ENCODE measurements at places on chromosomes 3 and 15.

- DNase-seq: no peak
Measured at GRCh38 chr3:117995842-117996437, 1038.7 kb downstream of the IGSF11 start.

GRCh38 chr15:71201477-71201876 lies 86.2 kb downstream of the THSD4 start:
- DNase-seq: no peak

DNA sequence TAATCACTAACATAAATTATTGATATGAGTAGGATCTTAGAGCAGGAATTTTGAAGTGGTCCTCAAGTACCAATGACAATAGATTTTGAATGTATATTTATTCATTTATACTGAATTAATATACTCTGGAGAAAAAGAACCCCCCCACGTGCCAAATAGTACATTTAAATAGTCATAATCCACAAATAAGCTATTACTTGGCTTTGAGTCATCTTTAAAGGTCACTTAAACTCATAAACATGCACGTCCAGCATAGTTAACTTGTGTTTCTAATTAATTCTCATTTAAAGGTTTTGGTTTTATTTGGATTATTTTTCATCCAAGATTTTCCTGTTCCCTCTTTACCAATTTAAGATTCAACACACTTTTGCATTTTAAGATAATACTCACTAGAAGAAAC lies 35.1 kb downstream of the FGF7 start:
- no peak for DNase-seq

GRCh38 chr3:79285380-79285779 lies 482.4 kb downstream of the ROBO1 start:
- no peak for DNase-seq

DNA sequence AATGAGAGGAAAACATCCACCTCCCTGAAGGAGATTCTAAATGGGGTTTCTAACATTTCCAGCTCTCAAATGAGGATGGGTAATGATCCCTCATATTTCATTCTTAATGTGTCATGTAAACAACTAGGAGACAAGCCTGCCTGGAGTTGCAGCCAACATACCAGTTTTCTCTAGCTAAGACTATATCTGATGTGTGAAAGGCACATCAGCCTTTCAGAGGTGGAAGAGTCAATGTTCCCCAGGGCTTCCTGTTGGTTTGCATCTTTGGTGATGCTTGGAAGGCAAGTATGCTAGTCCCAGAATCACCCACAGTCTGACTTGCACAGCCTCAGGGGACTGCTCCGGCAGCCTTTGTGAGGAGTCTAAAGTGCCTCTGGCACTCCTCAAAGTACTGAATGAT lies 921.2 kb downstream of the SQOR start:
- no peak for DNase-seq

DNA sequence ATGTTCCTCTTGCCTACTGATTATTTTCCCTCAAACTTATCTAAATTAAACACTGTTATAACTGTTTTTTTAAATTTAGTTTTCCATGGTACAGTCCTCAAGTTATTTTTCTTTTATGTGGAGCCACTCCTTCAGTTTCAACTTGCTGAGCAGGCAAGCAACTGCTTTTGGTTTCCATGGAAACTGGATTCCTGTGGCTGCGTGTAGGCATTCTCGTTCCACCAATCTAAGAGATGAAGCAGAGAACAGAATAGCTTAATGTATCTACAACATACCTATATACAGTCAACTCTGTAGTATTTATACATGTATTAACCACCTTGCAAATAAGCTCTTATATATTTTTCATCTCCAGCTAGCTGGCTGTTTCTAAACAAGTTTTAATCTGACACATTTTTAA lies 25.8 kb upstream of the ANXA2 start:
- DNase-seq: no peak

GRCh38 chr3:37912052-37912733 lies 50.5 kb downstream of the CTDSPL start:
- DNase-seq: no peak

DNA sequence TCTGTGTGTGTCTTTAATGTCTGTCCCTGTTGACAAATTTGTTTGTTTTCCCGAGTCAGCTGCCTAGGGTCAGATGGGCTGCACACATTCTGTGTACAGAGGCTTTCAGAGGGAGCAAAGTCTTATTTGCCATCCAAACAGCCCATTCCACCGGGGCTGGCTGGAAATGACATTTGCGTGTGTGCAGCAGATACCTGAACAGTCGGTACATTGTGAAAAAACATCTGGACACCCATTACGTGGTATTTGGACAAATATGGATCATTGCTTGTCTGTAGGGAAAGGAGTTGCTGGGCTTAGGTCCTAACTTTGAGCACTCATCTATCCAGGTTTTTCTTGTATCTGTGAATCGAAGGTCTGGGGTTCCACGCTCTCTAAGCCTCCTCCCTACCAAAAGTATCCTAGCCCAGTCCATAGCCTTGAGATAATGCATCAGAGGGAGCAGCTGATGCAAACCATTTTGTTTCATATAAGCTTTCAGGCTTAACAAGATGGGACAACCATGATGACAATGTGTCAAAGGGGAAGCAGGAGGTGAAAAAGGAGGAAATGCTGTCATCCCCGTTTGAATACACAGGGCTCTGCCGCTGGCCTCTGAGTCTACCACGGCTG lies 22.2 kb upstream of the CMTM8 start:
- DNase-seq: no peak

DNA sequence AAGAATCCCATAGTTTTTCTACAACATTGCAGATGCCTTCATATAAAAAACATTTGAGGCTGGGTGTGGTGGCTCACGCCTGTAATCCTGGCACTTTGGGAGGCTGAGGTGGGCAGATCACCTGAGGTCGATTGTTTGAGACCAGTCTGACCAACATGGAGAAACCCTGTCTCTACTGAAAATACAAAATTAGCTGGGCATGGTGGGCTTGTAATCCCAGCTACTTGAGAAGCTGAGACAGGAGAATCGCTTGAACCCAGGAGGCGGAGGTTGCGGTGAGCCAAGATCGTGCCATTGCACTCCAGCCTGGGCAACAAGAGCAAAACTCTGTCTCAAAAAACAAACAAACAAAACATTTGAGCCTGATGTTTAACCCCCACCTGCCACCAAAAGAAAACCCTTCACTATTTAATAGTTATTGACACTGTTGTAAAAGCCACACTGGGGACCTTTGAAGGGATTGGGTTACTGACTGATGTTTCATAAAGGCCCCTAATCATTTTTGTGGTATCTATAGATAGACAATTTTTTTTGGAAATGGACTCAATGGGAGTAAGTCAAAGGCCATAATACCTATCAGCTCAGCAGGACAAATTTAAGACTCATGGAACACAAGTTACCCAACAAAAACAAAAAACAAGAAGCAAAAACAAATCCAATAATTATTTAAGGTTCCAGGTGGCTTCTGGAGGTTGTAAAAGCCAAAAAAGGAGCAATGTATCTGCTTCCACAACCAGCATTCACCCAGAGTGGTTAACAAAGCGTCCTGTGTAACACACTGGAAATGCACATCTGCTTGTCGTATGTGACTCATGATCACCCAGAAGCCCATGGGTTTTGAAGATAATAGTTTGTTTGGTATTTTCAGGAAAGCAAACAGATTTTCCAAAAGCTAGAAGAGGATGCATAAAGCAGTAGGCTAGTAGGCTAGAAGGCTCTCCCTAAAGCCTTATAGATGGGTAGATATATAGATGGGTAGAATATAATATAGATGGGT lies 41.2 kb downstream of the CDCP1 start:
- DNase-seq: no peak

- no peak for DNase-seq
Measured at GRCh38 chr3:43676441-43676840, 14.3 kb upstream of the ABHD5 start.

DNA sequence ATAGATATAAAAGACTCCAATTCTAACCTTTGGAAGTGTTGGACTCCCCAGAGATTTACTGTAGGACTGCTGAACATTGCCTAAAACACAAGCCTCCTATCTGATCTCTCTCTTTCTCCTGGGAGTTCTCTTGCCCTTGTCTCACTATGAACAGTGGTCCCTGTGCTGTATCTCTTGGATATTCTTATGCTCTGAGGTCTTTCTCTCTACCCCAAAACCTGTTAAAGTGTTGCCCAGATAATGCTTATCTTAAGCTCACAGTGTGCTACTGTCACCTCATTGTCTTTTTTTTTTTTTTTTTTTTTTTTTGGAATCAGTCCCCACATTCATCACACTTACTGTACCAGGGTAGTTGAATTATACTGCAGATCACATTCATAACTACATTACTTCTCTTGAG lies 131.0 kb upstream of the CBLB start:
- DNase-seq: no peak

GRCh38 chr3:84307339-84307738 lies 651.5 kb upstream of the CADM2 start:
- DNase-seq: no peak

DNA sequence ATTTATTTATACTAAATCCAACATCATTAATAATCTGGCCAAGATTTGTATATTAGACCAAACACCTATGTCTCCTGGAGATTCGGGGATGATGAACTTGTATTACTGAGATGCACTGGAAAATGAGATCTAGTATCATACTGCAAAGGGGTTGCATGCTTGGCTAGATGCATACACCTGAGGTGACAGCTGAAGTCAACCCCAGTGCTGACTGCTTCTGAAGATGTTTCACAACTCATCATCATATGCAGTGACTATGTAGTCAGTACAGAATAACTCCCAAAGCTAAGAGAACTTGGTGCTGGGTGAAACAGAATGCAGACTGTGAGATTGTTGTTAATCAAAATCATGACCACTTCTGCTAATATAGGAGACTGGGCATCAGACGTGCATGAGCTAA lies 1114.2 kb downstream of the NSUN3 start:
- DNase-seq: no peak

DNA sequence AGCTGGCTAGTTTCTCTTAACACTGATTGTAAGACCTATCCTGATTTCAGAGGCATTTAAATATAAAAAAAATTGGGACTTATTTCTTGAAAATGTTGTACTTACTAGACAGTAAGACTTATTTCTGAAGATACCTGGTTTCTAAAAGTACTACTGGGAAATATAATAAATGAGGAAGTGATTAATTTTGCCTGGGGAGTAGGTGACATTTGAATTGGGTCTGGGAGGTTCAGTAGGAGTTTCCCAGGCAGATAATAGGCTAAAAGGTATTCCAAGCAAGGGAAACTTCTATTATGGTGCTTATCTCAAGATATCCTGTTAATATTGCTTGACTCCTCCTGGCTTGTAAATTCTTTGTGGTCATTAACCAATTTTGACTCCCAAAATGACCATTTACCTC lies 6.5 kb upstream of the IQGAP1 start:
- DNase-seq: no peak

- no peak for DNase-seq
Measured at GRCh38 chr3:47318916-47319315, 36.2 kb downstream of the KLHL18 start.

- no peak for DNase-seq
Measured at GRCh38 chr3:144028798-144029411, 57.3 kb downstream of the DIPK2A start.

- DNase-seq: no peak
Measured at GRCh38 chr3:137509354-137510045, 254.6 kb upstream of the SOX14 start.

DNA sequence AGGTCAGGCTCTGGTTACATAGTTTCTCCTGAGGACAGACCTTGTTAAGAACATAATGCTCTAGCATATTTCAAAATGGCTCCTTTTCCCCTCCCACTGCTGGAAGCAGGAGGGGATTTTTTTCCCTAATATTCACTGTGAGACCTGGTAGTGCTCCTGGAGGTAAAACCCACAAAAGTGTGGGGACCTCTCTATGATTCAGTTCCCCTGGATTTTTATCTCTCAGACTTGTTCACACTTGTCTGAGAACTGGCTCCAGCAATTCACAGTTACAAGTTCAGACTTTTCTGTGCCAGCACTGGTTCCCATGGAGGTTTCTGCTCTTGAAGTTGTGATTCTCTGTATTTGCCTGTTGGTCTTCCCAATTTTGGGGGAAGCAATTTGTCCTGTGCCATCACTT lies 36.3 kb upstream of the PCOLCE2 start:
- DNase-seq: no peak

DNA sequence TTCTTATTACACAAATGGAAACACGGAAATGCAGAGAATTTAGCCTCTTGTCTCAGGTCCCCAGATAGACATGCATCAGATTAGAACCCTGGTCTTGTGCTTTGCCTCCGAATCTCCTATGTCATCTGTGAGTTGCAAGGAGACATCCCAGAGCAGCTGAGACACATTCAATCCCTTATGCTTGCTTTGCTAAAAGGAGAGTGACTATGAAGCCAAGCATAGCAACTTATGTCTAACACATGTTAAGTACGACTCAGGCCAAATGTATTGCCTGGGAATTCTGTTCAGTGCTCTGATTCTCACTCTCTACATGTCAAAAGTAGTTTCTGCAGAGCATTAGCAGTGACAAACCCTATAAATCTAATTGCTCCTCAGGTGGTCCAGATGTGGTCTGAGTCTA lies 30.6 kb upstream of the LRRC3B start:
- no peak for DNase-seq

DNA sequence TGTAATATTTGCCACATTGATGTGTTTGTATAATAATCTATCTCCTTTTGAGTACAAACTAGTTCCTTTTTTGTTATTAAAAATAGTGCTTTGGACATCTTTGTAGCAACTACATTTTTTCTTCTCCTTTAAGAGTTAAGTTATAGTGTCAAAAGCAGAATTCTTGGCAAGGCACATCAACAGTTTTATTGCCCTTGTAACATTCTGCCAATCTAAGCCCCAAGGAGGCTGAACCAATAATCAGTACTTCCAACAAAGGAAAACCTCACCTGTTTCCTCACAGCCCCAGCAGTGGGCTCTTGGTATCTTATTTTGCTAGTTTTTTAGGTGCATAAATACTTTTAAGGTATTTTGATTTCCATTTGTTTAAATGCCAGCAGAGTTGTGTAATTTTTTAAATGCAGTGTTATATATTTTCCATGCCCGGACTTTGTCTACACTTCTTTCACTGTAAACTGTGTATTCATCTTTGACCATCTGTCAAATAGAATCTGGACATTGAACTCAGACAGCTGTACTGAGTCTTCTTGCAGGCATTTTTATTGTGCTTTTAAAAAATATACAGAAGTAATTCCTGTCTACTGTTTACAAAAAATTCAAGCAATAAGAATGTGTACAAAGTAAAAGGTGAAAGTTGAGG lies 101.0 kb downstream of the MYLK start:
- no peak for DNase-seq

- DNase-seq: no peak
Measured at GRCh38 chr3:151074256-151074655, 11.2 kb upstream of the MED12L start.

DNA sequence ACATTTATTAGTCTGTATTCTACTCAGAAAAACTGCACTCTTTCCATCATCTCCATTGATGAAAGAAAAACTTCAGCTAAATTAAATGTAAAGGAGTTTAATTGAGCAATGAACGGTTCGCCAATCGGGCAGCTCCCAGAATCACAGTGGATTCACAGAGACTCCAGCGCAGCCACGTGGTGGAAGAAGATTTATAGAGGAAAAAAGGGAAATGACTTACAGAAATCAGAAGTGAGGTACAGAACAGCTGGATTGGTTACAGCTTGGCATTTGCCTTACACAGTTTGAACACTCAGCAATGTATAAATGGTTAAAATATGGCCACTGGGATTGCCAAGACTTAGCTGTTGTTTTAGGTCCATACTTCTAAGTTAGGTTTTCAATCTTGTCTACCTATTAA lies 2.8 kb upstream of the SUCLG2 start:
- DNase-seq: no peak

Data from stimulated activated naive CD8-positive, alpha-beta T cell treated with anti-CD3 and anti-CD28 coated beads, Interleukin-15, amount 100 ng/mL, for 72 hours (primary cell).